ENCODE measurements at places on chromosomes 4 and X. TPM values are rescaled to one million over a fixed set of nuclear protein-coding genes. Genes with fewer than 3 reads are reported as not detected.
A peak's percentile ranks its signal among the peaks of the same experiment; 100 is the strongest.

Gene ZDHHC15
- total RNA-seq: not detected

DNA sequence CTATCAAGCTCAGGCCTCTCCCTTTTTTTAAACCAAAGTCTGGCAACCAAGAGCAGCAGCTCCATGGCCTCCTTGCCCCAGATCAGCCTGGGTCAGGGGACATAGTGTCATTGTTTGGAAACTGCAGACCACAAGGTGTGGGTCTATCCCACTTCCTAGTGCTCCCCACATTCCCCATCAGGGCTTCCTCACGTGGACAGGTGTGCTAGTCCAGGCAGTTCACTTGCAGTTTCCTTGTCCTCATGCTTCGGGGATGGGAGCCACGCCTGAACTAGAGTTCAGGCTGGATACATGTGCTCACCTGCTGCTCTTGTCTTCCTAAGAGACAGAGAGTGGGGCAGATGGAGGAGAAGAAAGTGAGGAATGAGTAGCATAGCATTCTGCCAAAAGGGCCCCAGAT lies 21.5 kb downstream of the SLC34A2 start:
- DNase-seq: no peak

- no peak for DNase-seq
Measured at GRCh38 chrX:69028006-69028760, 137.1 kb downstream of the PJA1 start.

Gene MAEA
- 35.7 TPM for total RNA-seq

- DNase-seq: no peak
Measured at GRCh38 chr4:24671849-24672248, 87.5 kb upstream of the DHX15 start.

Gene NXF2
- total RNA-seq: not detected

GRCh38 chr4:189126040-189126439 lies 814.6 kb upstream of the FRG1 start:
- DNase-seq: no peak

- DNase-seq: no peak
Measured at GRCh38 chr4:186758929-186759682, 35.5 kb upstream of the FAT1 start.

DNA sequence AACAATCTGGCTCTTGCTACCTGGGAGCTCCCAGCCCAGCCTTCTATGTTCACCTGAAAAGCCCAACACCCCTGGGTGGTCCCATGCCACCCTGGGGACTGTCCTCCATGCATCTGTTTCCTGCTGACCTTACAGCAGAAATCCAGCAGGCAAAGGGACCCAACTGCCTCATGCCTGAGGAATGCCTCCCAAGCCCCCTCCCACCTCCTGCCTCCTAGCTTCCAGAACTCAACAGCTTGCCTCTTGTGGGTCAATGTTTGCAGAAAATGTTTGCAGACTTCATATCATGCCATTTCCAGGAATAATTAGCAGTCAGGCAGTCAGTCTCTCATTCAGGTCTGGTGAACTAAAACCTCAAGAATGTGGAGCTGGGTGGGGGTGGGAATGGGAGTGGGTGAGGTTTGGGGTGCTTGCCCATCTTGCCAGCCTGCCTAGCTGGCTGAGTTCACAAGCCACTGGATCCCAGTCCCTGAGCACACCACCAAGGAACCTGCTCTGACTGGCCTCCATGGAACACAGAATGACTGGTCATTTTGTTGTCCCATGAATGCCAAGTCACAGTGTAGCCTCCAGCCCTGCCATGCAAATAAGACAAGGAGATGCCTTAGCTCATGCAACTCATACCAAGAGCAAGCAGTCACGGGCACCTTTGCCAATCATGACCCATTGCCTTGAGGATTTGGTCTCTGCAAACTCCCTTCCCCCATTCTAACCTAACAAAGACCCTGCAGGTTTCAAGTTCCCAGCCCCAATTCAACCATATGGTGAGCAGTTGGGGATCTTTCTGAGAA lies 12.1 kb upstream of the PLAC1 start:
- DNase-seq: peak; percentile 52

- DNase-seq: no peak
Measured at GRCh38 chr4:113050371-113050755, 910 bp downstream of the ANK2 start.

Gene CCDC160
- not detected for total RNA-seq

Gene TREX2
- total RNA-seq: 4.4 TPM

Gene PCDH19
- under 0.01 TPM for total RNA-seq

DNA sequence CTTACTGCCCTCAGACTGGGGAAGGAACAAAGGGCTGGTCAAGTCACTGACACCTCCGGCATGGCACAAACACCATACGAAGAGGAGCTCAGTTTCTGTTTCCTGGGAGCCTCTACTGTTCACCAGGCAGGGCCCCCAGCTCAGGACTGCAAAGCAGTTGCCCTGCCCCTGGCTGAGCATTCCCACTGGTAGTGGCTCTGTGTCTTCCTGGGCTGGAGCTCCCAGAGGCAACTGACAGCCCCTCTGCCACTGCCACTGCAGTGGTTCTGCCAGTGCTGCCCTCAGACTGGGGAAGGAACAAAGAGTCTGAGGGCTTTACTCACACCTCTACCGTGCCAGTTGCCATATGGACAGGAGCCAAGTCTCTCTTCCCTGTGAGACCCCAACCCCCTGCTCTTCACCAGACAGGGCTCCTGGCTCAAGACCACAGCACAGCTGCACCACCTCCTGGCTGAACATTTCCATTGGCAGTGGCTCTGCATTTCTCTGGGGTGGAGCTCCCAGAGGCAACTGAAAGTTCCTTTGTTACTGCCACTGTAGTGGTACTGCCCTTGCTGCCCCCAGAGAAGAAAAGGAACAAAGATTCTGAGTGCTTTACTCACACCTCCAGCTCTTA lies 67.9 kb downstream of the SMARCA5 start:
- peak; percentile 75 for DNase-seq

- peak; percentile 66 for DNase-seq
Measured at GRCh38 chr4:165493359-165493758, 114.6 kb downstream of the CPE start.

Gene P2RY4
- not detected for total RNA-seq

DNA sequence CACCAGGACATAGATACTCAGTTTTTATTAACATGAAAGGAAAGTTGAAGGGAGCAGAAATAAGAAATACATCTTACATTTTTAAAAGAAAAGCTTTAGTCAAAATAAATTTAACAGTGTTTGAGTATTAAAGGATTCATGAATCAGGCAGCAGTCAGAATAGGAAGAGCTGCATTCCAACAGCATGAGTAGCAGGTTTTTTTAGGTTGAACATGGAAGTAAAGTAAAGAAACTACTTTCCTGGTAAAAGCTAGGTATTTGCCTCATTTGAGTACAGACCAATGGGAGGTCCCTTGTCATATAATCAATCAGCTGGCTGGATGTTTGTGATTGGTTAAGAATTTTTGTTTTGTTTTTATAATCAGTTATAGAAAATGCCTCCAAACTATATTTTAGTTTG lies 645.9 kb upstream of the INTU start:
- peak; percentile 33 for DNase-seq
